Daoy (cell line): ENCODE measurements at places on chromosomes 3 and 15. TPM values are rescaled to one million over a fixed set of nuclear protein-coding genes. Genes with fewer than 3 reads are reported as not detected.
A peak's percentile ranks its signal among the peaks of the same experiment; 100 is the strongest.

Gene MESP2
- total RNA-seq, result 0.29 and 0.54 TPM in 2 replicates

Gene MRPS25
- total RNA-seq, result 19.4 and 26.2 TPM in 2 replicates

Gene CTDSPL
- total RNA-seq, result 6.1 and 7.3 TPM in 2 replicates

Gene DCP1A
- 9.0 and 18.0 TPM in 2 replicates for total RNA-seq

Gene CCDC54
- total RNA-seq, result not detected in 2 replicates

Gene ETV5
- total RNA-seq, result 48.0 and 53.0 TPM in 2 replicates

Gene TRPC1
- 9.2 and 14.1 TPM in 2 replicates for total RNA-seq

Gene DUOX1
- 0.03 and 0.17 TPM in 2 replicates for total RNA-seq

Gene TRAT1
- total RNA-seq, result not detected in 2 replicates

Gene ISLR2
- total RNA-seq, result not detected in 2 replicates

Gene TMCO5A
- total RNA-seq, result not detected in 2 replicates

Gene FMN1
- total RNA-seq, result 4.9 and 5.7 TPM in 2 replicates

Gene GREM1
- total RNA-seq, result 34.4 and 35.3 TPM in 2 replicates

DNA sequence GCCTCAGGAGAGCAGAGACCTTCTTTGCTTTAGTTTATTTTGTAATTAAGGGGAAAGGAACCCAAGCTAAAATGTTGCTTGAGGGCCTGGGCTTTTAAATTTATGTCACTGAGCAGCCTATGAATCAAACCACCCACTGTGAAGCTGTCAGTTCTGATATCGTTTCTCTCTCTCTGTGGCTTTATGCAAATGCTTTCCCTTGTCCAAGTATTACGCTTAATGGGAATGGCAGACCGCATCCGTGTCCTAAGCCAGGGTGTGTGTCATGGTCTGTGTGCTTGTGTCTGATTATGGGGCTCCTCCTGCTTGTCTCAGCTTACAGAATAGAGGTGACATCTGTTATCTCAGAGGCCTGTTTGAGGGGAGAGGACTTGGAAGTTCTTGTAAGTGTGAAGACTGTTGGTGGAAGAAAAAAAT, 82.4 kb downstream of the EBLN2 start:
- peak; percentile 66 for DNase-seq

GRCh38 chr3:46860810-46861604, 2.2 kb downstream of the MYL3 start:
- no peak for DNase-seq

- no peak for DNase-seq
Measured at GRCh38 chr3:40741729-40742128, 217.0 kb downstream of the ZNF621 start.

- no peak for DNase-seq
Measured at GRCh38 chr15:46580487-46580886, 945.7 kb downstream of the SQOR start.

GRCh38 chr3:3102751-3103150, 7.4 kb downstream of the IL5RA start:
- DNase-seq, result no peak

- no peak for DNase-seq
Measured at GRCh38 chr3:74271541-74271940, 342.9 kb downstream of the CNTN3 start.

DNA sequence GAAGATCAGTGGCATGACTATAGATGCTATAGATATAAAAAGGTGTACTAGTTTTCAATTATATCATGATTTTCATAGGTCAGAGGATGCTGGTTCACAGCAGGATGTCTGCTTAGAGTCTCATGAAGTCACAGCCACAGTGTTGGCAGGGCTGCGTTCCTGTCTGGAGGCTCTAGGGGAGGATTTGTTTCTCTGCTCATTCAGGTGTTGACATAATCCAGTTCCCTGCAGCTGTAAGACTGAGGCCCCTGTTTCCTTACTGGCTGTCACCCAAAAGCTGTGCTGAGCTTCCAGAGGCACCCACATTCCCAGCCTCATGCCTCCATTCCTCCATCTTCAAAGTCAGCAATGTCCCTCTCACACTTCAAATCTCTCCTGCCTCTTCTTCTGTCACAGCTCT, 170.7 kb downstream of the OCA2 start:
- DNase-seq, result no peak

- DNase-seq, result no peak
Measured at GRCh38 chr3:25836579-25836978, 46.7 kb downstream of the OXSM start.

GRCh38 chr3:192031941-192032340, 571.0 kb downstream of the PYDC2 start:
- DNase-seq, result no peak

DNA sequence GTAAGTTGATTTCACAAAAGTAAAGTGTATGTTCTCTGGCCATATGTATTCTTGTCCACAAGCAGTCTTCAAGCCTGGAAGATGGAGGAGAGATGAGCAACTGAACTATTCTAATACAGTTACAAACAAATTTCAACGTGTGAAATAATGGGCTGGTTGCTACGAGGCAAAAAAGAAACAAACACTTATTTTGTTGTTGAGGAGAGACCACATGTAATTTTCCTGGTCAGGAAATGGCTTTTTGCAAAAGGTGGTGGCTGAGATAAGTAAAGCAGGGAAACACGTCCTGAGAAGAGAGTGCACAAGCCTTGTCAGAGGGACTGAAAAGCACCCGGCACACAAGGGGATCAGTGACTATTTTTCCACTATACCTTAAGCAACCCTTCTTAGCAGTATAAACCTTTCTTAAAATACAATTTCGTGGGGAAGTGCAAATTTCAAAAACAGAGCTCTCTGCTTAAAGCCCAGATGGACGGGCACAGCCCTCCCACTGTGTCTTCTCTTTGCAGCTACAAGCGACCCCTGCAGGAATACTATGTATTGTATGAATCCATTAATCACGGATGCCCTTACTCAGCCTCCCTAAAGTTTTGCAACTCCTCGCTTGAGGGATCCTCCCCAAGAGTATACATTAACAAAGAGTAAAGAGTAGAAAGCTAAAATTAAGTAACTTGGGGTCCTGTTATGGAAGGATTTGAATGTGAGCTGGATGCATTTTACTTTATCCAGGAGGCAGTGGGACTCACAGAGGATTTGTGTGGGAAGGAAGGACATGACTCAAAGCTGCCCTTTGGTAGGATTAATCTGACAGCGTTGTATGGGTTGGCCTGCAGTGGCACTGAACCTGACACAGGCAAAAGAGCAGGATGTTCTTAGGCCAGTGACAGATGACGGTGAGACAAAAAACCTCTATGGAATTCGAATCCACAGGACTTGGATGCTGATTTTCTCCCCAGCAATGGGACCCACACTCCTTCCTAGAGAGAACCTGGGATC, 253.7 kb downstream of the IL5RA start:
- peak; percentile 24 for DNase-seq

DNA sequence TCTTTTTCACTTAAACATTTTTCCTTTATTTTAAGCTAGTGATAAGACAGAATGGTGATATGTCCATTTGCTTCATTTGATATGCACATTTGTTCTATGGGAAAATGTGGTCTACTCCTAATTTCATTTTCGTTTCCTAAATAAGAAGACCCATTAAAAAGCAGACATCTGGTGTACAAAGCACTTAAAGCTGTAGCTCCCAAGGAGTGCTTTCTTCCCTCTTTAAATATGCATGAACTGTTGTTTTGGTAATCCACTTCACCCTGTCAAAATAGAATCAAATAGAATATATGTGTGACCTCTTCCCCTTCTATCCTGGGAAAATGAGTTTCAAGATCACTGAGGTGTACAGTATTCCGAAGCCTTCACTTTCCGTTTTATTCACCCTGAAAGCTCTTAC, 182.8 kb downstream of the ROBO2 start:
- no peak for DNase-seq

DNA sequence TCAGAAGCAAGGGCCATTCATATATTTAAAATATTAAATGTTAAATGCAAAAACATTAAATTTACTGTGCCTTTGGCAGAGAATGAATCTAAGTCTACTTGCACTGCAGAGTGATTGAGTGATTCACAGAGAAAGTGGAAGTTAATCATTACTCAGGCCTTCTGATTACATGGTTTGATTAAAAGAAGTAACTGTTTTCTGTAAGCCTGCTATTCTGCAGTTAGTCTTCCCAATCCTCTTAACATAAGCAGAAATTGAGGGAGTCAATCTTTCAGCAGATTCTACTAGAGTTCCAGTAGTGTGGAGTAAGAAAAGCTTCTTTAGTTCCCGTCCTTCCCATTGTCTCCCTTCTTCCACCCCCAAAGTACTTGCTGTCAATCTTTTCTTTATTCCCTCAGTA, 1.5 kb downstream of the NLGN1 start:
- no peak for DNase-seq

DNA sequence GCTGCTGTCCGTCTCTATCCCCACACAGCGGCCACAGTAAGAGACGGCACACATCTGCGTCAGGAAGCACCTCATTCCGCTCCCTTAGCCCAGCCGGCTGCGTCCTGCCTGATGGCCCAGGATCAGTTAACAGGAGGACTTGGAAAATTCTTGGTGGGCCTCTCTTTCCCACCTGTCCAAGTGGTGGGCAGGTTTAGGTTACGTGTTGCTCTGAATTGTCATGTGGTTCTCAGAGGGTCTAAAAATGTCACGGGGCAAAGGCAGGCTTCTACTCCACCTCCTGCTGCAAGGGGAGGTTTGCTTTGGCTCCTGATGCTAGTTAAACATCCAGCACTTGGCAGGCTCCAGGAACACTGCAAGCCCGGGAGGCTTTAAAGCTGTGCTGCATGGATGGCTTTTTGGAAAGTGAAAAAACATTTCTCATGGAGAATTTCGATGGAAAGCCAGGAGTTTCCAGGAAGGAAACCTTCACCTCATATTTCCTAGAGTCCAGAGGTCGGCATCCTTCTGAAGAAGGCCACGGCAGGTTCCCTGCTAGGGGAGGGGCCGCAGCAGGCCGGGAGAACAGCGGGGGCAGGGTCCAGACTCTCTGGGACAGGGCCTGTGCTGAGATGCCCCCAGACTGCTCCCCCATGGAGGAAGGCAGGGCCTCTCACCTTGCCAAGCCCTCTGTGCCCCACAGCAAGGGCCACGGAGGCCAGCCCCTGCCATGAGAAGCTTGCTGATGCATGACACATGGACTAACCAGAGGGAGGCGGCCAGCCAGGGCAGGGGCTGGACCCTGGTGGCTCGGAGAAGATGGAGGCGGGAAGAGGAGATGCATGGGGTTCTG, 10.8 kb downstream of the CTSH start:
- no peak for DNase-seq

- DNase-seq, result no peak
Measured at GRCh38 chr15:42275780-42276391, 2.7 kb upstream of the TMEM87A start.

GRCh38 chr15:89963301-89964231, 37.6 kb upstream of the ZNF710 start:
- DNase-seq, result no peak

DNA sequence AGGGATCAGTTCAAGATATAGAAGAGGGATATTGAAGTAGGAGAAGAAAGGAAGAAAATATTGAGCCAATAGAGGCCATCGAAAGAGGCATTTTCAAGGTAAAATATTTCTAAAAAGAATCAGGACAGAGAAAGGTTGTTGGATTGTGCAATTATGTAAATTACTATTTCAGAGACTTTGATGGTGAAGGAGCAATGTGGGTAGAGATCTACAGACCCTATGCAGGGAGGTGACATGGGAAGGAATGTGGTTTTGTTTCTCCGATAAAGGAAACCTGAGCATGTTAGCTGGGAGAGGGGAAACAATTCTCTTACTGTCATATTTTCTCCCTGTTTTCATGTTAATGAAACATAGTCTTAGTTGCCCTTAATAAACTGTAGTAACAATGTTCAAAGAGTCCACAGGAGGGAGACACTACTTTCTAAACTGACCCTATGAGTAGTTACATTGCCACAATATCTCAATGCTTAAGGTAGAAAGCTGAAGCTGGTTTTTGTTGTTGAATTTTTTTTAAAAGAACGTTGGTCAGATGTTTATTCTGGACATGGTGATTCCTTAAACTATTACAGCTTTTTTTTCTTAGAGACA, 133.3 kb downstream of the GRM7 start:
- DNase-seq, result no peak

- peak; percentile 62 for DNase-seq
Measured at GRCh38 chr15:74206801-74207281, 4.3 kb upstream of the STRA6 start.

- DNase-seq, result no peak
Measured at GRCh38 chr15:27573805-27574485, 525.2 kb downstream of the OCA2 start.

- DNase-seq, result no peak
Measured at GRCh38 chr3:171809611-171809860, 747 bp downstream of the PLD1 start.

GRCh38 chr3:170256597-170256996, 34.4 kb downstream of the PRKCI start:
- DNase-seq, result no peak

DNA sequence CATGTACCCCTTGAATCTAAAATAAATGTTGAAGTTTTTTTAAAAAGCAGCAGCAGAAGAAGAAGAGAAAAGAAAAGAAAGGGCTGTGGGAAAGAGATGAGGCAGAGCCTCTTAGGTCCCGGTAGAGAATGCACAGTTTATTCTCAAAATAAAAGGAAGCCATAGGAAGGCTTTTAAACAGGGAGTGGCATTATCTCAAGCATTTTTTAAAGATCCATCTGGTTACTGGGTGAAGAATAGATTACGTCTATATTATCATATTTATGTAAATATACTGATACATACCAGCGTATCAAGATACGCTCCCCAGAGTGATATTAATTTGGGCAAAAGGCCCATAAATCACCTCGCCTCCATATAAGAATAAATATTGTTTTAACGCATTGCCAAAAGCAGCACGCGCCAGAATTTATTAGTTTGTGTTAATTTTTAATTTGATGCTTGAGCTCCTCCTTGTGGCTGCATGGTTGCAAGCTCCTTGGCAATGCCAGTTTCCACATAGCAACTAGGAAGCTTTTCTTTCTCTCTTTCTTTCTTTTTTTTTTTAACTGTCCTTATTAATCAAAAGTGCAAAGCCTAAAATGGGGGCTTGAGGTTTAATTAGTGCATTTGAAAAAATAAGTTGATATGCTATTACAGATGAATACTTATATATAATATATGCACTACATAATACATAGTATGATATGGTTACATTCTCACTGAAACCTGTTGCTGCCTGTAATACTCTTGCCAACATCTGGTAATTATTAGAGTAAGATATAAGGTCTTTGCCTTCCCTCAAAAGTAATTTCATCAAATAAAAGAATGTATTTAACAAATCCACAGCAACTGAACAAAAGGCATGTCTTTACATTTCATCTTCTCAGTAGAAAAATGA, 242.8 kb upstream of the UBE2E2 start:
- peak; percentile 5 for DNase-seq

- peak; percentile 59 for DNase-seq
Measured at GRCh38 chr3:14203521-14204079, 25.0 kb downstream of the LSM3 start.

GRCh38 chr15:69523010-69524001, 70.7 kb downstream of the RPLP1 start:
- DNase-seq, result peak; percentile 73

- no peak for DNase-seq
Measured at GRCh38 chr15:25415707-25416106, 23.1 kb downstream of the UBE3A start.

DNA sequence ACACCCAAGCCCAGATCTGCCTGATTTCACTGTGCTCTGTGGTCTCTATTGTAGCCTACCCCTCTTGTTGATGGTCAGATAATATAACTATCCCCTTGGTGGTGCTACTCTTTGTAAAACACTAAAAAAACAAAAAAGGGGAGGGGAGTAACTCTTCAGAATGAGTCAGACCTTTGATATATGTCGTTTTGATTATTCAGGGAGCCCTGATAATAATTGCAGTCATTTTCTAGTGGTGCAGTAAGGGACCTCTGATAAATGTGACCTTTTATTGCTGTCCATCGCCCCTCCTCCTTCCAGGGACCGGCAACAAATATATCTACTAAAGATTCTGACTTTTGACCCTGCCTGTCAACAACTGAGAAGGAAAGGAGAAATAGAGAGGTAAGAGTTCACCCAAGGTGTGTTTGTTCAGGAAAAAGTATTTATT, 45.1 kb upstream of the MAGI1 start:
- no peak for DNase-seq

GRCh38 chr15:57406062-57406772, 29.9 kb downstream of the CGNL1 start:
- DNase-seq, result peak; percentile 20
